CD4-positive, CD25-positive, alpha-beta regulatory T cell (primary cell): ENCODE measurements at places on chromosomes 3 and 15.

DNA sequence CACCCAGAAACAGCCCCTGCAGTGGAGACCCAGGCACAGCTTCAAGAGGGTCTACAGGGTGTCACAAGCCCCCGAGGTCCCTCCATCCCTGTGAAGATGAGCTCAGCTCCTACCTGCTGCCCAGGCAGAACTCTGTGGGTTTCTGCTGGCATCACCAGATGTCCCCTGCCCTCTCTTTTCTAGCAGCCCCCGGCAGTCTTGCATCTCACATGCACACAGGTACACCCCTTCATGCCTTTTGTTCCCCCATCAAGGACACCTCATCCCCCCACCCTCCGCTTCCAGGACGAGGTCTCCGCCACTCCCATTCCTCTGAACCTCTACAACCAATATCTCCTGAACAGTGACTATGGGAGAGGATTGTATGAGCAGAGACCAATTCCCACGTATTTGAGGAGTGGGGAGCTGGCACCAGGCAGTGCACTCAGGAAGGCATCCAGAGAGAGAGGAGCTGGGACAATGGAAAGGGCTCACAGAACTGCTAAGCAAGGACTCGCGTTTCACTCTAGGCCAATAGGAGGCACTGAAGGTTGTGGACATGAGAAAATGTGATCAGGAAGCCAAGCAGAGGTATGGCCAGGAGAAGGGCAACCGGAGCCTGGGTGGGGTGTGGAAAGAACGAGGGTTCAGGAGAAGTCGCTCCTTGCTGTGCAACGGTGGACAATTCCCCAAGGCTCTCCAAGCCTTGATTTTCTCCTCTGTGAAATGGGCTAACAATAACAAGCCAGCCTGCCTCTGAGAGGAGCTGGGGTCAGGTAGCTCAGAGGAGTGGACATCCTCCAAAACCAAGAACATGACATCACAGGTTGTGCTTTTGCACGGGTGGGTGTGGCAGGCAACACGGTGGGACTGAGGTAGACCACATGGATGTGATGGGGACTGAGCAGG is 115.2 kb downstream of the CHSY1 start:
- DNase-seq = no peak

- DNase-seq = no peak
These were observed 11.0 kb upstream of the ARPP19 start for GRCh38 chr15:52579852-52580251.

- no peak for DNase-seq
These were observed 138.5 kb downstream of the NTRK3 start for GRCh38 chr15:88118035-88118434.

DNA sequence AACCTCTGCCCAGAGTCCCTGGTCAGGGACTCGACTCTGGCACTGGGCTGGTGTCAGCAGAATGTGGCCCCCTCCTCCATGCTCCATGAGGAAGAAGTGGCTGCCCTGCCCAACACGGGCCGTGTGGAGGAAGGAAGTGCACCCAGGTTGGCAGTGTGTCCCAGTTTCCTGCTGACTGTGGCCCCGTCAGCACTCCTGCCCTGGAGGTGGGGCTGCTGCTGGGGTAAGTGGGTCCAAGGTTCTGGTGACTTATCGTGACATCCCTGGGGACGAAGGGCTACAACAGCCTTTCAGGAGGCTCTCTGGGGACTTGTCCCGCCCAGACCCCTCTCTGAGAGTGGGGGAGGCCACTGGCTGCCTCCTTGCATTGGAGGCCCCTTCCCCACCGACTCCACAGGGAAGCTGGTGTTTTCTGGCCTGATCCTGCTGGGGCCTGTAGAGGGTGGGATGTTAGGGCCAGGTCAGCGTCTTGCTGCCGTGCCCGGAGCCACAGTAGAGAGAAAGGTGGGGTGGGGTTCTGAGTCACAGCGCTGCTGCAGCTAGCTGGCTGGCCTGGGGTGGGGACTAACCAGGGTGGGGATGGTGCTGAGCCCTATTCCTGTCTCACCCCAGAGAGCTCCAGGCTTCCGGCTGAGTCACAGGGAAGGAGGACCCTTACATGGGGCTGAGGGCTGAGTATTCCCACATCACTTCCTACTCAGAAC is 10.5 kb downstream of the SEMA4B start:
- no peak for DNase-seq

- no peak for DNase-seq
These were observed 20.4 kb downstream of the RETNLB start for GRCh38 chr3:108736821-108737220.
